Fibroblast of mammary gland (primary cell): ENCODE measurements at places on chromosomes 16 and 17.

GRCh38 chr17:82200743-82201497 is 11.7 kb downstream of the CCDC57 start:
- DNase-seq: no peak

DNA sequence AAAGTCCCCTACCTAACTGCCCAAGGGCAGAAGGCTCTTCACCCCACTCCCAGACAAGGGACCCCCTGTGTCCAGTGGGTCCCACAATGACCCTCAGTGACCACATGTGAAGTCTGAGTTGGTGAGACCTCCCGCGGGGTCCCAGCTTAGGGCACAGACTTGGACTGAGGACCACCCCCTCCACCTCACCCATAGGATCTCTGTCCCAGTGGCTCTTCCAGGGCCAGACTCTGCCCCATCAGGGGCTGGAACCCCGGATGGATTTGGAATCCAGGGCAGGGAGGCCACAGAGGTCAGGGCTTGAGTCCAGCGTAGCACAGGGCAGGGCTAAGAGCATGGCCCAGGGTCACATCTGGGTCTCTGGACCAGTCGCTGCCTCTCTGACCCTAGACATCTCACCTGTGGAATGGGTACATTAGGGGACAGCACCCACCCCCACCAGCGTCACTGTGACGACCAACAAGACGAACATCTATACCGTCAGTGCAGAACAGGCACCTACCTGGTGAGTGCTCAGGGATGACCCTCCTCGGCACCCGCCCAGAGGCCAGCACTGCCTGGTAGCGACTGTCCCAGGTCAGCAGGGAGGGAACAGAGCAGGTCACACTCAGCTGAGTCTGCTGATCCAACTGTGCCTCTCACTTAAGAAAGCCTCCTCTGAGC is 37.7 kb downstream of the TNFRSF13B start:
- no peak for DNase-seq

GRCh38 chr17:73591296-73592078 is 52.8 kb downstream of the SDK2 start:
- no peak for DNase-seq

- no peak for DNase-seq
Observed at GRCh38 chr16:521381-522210, 5.9 kb upstream of the CAPN15 start.

GRCh38 chr16:73304008-73304774 is 256.3 kb upstream of the ZFHX3 start:
- DNase-seq: no peak

DNA sequence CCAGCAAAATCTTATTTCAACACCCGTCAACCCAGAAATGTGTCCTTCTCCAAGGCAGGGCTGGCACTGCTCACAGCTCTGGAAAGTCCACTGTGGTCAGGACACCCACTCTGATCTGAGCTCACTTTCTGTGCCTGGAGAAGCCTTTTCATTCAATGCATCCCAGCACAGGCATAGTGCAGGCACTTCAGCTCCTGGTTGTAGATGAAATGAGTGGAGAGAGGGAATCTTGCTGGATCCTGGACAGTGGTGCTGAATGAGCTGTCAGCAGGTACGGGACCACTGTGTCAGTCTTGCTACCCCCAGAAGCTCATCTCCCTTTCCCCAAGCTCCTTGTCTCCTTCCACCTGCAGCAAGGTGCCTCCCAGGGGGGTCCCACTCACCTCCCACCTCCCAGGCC is 86.1 kb upstream of the SALL1 start:
- no peak for DNase-seq

GRCh38 chr16:88390265-88390664 is 7.5 kb downstream of the ZNF469 start:
- DNase-seq: no peak

DNA sequence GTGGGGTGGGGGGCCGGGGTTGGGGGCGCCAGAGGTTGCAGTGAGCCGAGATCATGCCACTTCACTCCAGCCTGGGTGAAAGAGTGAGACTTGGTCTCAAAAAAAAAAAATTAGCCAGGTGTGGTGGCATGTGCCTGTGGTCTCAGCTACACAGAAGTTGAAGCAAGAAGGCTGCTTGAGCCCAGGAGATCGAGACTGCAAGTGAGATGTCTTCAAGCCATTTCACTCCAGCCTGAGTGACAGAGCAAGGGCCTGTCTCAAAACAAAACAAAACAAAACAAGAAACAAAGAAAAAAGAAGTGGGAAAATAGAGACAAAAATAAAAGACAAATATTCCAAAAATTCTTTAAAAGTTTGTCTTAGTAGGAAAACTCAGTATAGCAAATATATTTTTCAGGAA is 135.1 kb upstream of the CORO6 start:
- no peak for DNase-seq

- DNase-seq: no peak
Observed at GRCh38 chr17:70089513-70090148, 14.6 kb downstream of the KCNJ16 start.

GRCh38 chr17:50213026-50214022 is 11.9 kb upstream of the COL1A1 start:
- DNase-seq: peak; percentile 33

DNA sequence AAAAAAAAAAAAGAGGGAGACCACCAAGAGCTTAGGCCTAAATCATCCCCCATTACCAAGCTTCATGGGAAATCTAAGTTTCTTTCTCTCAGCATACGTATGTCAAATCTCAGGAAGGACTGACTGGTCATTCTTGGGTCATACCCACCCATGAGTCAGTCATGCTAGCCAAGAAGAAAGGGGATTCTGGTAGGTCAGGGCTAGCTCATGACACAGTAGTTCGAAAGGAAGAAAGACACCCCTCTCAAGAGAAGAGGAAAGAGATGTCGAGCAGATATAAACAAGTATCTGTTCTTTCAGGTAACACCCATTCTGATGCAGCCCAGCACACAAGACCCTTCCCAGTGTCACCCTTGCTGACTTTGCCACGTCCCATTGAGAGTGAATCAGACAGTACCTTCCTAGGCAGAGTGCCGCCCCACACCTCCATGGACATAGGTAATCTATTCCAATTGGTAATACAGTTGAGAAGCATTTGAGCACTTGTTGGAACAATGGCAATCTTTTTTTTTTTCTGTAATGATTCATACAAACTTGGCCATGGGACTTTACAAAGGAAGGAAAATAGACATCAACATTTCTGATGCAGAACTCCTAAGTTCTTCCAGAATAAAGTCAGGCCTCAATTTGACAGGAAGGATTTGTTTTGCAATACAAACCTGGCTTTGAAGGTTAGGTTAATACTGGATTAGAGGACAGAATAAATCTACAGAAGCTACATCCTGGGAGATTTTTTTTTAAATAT is 38.2 kb downstream of the COPRS start:
- peak; percentile 59 for DNase-seq
